Gastroesophageal sphincter (tissue), 4 donors: ENCODE measurements at places on chromosomes 1 and 21. TPM values are rescaled to one million over a fixed set of nuclear protein-coding genes. Genes with fewer than 3 reads are reported as not detected.

DNA sequence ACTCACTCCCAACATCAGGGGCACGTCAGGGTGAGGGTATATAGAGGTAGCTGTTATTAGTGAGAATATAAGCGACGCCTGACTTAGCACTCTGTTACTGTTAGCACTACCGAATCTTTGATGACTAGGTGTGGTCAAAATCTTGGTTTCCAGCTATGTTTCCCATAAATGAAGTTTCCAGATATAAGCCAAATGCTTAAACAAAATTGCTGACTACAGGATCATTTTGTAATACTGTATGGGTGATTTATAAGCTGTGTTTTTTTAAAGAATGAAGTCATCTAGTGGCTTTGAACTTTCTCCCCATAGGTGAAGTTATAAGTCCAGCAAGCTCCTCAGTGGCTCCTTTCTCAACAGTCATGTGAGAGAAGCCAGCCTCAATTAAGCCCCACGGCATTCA lies 23.7 kb downstream of the KCNJ15 start:
- no peak for ATAC-seq

DNA sequence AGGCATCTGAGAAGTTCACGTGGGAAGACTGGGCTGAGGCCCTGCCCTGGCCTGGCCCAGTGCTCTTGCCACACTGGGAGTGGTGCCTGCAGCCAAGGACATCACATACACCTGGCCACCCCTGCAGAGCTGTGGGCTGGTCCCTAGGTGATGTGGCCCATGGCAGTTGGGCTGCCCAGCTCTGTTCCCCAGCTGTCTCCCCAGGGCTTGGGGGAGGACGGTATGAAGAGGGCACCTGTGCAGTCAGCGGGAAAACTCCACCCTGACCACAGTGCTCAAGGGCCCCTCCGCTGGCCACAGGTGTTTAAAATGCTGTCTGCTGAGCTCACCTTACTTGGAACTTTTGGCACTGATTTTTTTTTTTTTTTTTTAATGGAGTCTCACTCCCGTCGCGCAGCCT lies 120.4 kb upstream of the SLC25A33 start:
- ATAC-seq: no peak

DNA sequence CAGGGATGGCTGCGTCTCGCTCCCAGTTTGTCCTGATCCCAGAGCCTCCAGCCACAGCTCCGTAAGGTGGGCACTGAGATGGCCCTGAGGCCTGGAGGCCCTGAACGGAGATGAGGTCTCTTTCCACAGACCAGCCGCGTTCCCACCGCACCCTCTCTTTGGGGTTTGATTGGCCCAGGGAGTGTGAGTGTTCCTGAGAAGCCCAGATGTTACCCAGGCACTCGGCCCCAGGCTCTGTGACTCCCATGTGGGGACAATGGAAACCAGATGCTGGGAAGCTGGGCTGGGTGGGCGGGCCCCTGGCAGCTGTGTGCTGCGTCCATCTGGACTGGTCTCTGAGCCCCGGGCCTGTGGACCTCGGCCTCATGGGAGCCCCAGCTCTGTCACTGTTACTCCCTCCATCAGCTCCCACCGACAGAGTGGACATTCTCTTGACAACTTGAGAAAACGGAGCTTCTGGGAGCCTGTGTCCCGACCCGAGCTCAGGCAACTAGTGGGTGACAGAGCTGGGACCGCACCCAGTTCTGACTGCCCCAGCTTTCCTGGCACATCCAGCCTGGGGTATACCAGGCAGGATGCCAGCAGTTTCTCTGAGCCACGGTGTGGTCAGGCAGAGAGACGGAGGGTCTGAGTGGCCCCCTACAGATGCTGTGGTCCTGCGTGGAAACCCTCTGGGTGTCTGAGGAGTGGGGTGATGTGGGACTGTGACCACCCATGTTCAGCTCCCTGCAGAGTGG lies 9.8 kb upstream of the COL6A1 start:
- peak; percentile 38 for ATAC-seq

DNA sequence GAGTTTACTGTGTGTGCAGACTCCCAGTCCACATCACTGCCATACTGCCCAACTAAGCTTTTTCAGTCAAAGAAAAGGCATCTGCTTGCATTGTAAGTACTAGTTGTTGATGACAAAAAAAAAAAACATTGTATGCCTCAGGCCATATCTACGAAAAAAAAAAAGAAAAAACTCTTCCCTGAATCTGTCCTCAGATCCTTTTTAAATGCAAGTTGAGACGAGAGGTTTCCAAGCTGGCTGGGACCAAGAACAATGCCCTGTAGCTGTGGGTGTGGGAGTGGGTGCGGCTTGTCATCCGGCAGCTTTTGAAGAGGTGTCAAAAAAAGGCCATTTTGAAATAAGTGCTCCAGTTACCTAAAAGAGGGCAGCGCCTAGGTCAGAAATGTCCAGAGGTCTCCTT lies 29.2 kb upstream of the HHAT start:
- ATAC-seq: no peak

The ADAMTSL4 gene
- total RNA-seq: 66.5 TPM
